ENCODE measurements at places on chromosomes 1 and 21.

DNA sequence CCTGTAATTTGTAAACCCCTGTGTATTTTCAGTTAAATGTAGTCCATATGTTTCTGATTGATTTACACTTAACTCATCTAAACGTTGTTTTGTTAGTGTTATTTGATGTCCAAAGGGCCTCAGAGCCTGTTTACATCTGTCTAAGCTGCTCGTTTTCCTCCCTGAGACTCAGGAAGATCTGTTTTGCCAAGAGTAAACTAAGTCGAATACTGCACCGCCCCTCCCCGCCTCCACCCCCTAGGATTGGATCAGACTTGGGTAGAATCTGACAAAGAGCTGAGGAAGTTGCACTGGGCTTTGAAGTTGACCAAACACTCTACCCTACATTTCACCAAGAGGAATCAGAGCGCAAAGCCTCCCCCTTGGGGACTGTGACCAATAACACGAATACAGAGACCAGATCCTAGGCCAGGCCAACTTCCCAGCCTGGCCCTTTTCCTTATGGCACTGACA is 206.9 kb upstream of the LMO4 start:
- DNase-seq, result no peak

- no peak for DNase-seq
Measured at GRCh38 chr1:240046000-240046399, 45.7 kb upstream of the FMN2 start.

- DNase-seq, result no peak
Measured at GRCh38 chr1:216632980-216633379, 90.2 kb downstream of the ESRRG start.

- DNase-seq, result no peak
Measured at GRCh38 chr1:87154384-87154783, 174.3 kb upstream of the LMO4 start.

DNA sequence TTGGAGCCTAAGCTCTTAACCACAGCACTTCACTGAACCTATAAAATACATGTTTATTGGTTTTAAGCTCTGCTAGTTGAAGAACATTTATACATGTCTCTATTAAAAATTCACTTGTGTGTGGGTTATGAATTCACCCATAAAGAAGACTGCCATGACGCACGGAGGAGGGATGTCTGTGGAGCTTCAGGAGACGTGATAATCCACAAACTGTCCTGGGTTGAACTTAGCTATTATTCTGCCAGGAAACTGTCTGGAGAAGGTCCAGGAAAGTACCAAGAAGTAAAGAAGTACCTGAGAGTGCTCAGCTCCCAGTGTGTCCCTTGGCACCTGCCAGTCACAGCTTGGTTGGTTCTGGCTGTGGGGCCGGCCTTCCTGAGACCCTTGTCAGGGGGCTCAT is 56.3 kb downstream of the DDR2 start:
- no peak for DNase-seq

DNA sequence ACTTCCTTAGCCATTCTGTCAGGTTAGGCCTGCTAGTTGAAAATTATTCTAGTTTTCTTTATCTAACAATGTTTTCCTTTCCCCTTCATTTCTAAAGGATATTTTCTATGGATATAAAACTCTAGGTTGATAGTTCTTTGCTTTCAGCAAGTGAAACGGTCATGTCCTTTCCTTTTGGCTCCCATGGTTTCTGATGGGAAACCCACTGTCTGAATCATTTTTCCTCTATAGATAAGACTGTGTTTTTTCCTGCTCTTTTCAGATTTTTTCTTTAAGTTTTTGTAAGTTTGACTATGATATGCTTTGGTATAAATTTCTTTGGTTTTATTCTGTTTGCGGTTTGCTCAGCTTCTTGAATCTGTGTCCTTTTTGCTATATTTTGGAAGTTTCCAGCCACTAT is 800.9 kb downstream of the USP25 start:
- DNase-seq, result no peak

GRCh38 chr1:228169345-228169744 is 3.7 kb downstream of the IBA57 start:
- no peak for DNase-seq

- no peak for DNase-seq
Measured at GRCh38 chr1:68706639-68707317, 209.9 kb upstream of the DEPDC1 start.

DNA sequence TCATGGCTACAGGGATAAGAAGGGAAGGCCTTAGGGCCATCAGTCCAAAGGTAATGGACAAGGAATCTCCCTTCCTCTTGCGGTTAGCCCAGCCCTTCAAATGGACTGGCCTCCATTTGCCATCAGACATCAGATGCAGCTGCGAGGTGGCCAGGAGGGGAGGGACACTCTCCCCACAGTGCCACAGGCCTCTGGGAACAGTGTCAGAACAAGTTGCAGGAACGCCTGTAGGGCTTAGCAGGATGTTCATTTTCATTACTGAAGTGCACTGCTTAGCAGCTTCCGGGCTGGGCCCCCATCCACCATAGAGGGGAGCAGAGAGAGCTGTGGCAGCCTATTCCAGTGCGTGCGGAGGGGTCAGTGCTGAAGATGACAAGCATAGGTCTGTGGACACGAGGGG is 127.5 kb downstream of the GALNT2 start:
- DNase-seq, result no peak

GRCh38 chr1:98315309-98315708 is 346.2 kb upstream of the SNX7 start:
- no peak for DNase-seq

GRCh38 chr1:152313319-152313801 is 11.7 kb downstream of the FLG start:
- no peak for DNase-seq

GRCh38 chr1:161784968-161785367 is 18.8 kb downstream of the ATF6 start:
- no peak for DNase-seq

GRCh38 chr21:24045373-24045772 is 1561.9 kb downstream of the MRPL39 start:
- no peak for DNase-seq

DNA sequence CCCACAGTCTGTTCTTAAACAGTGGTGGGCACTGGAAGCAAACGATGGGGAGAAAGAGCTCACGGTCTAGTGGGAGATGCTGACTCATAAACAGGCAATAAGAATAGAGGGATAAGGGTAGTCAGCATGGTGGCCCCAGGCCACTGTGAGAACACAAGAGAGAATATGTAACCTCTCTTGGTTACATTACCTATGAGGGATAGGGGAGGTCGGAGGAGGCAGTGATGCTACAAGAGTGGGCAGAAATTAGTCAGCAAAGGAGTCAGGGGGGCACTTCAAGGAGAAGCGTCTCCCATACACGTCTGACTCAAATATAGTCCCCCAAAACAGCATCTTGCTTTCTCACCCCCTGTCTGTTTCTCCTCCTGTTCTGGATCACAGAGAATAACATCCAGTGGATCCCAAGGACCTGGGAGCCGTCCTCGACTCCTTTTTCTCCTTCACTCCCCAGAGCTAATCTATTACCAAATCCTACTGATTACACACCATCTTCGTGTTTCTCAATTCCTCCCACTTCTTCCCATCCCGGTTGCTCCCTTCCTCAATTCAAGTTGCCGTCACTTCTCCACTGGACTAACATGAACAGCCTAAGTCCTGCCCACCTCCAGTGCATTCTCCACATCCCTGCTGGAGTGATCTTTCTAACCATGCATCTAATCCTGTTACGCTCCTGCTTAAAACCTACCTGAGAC is 2.1 kb downstream of the SLAMF8 start:
- DNase-seq, result no peak

DNA sequence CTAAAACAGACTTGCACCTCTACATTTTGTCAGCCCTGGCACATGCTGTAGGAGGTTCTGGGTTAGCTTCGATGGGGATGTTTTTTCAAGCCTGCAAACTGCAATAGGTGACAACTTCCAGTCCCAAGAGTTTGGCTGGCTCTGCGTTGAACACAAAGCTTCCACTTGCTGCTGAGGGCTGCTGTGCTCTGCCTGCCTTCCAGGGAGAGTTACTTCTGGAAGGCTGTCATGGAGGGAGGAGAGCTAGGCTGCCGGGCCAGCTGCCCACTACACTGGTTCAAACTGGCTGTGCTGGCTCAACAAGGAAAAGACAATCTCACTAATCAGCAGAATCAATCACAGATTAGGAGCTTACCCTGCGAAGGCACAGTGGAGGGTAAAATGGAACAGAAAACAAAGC is 46.7 kb upstream of the PPP2R5A start:
- no peak for DNase-seq

DNA sequence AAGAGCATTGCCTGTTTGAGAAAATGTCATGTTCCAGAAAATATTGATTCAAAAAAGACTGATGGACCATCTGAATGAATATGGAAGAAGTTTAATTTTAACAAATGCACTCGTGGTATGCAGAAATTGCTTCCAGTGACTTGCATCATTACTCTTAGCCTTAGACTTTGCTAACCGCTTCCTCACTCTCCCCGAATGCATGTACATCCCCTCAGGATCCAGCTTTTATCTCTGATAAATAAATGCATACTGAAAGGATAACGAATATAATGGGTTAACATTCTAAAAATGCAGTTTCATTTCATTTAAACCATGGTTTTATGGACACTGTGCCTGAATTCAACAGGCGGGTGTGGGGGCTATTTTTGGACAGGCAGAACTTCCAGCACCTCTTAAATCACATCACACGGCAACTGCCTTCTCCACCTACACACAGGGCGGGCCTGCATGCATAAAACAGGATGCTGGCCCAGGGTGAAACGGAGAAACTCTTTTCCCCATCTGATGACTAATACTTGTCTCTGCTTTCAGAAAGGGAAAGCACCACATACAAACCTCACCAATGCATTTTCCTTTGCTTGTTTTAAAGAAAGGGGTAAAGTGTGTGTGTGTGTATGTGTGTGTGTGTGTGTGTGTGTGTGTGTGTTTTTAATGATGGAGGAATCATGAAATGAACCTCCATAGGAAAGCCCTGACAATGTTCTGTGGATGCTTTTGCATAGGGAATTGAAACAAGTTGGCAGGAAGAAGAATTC is 48.7 kb downstream of the SPAG17 start:
- DNase-seq, result no peak

DNA sequence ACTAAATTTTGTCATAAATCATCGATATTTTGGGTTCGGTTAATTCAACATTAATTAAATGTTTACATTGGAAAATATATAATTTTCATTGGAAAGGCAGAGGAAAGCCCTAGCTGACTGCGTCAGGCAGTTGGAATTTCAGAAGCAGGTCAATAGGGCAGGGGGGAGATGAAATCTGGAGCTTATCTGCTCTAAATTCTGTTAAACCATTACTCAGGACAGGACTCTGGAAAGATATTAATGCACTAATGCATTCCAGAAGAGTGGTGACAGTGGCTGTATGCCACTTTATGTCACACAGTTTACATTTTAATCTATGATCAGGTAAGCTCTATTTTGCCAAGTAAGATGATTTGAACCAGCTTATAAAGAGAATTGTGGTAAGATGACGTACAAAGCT is 153.0 kb upstream of the B3GALT2 start:
- DNase-seq, result no peak

GRCh38 chr1:58783993-58784757 is at the start of gene JUN:
Gene JUN, minus strand, starts transcription at chr1:58784047. Its CDS starts 977 bp downstream, at chr1:58783070.
- peak; percentile 99 for DNase-seq

DNA sequence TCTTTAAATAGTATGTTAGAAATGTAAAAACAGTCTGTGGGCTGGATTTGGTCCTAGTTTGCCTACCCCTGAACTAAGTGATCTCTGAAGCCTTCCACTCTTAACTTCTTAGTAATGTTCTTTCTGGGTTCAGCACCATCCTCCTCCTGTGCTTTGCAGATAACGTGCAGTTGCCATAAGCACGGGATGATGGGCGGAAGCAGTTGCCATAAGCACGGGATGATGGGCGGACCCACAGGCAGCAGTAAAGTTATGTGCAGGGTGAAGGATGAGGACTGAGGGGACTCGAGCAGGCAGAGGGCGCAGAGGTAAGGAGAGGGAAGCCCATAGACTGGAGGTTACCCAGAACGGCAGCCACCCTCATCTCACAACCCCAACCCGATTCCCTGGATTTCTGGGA is 25.6 kb downstream of the GPA33 start:
- DNase-seq, result no peak

DNA sequence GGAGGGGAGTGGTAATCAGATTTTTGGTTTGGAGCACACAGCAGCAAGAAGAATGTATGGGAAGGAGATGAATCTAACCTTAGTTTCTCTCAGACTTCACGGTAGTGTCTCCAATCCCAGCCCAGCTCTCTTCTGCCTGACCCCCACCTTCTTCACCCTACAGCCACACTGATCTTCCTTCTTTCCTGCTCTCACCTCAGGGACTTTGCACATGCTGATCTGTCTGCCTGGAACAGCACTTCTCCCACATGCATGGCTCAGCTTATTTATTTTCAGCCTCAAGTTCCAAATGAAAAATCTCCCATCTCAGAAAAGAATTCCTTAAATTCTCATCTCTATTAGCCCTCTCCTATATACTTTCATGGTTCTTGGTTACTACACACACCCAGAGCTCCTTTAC is 48.8 kb upstream of the LPAR3 start:
- no peak for DNase-seq

DNA sequence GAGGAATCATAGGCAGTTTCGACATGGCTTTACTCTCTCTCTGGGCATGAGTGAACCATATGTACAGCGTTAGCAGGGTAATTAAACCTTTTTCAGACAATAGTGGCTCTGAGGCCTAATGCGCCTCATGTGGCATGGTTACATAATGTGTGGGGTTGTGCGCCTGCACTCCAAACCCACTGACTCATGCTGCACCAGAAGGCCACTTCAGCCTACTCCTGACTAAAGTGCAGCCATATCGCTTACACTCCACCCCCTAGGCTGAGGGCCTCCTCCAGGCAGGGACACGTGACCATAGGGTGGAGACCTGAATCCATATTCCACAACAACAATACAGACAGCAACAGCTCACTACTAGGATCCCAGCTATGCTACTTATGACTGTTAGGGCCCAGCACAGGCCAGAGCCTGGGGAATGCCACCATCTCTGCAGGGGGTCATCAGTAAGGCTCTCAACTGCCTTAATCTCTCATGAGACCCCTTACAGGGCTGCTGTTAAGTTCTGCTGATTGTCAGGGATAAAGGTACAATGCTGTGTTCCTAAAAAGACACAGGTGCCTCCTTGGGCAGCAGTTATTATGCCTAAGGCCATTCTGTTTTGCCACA is 13.4 kb upstream of the ODF2L start:
- DNase-seq, result no peak

- DNase-seq, result no peak
Measured at GRCh38 chr1:59062743-59063142, 234.2 kb upstream of the FGGY start.
